ENCODE measurements at places on chromosomes 7 and 10.

- DNase-seq, result no peak
Measured at GRCh38 chr7:899806-900205, 23.5 kb downstream of the GET4 start.

GRCh38 chr10:120981601-120982391 lies 130.6 kb downstream of the WDR11 start:
- DNase-seq, result no peak

DNA sequence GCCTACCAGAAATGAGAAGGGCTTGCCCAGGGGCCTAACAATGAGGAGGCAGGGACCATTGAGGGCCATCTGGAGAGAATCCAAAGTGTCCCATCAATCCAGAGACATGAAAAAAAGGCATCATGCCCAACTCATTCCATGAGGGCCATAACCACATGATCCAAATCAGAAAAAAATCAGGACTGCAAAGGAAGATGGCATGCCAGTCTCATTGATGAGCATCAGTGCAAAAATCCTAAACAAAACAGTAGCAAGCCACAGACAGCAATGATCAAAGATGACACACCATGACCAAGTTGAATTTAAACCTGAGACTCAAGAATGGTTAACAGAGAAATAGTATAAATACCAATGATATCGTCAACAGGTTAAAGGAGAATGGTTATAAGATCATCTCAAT lies 7.0 kb upstream of the CYP3A4 start:
- no peak for DNase-seq

GRCh38 chr7:82167558-82168314 lies 275.8 kb downstream of the CACNA2D1 start:
- DNase-seq, result peak; percentile 69

- no peak for DNase-seq
Measured at GRCh38 chr10:32084185-32084851, 28.1 kb upstream of the KIF5B start.

GRCh38 chr10:1162481-1163203 lies 106.5 kb downstream of the WDR37 start:
- no peak for DNase-seq

DNA sequence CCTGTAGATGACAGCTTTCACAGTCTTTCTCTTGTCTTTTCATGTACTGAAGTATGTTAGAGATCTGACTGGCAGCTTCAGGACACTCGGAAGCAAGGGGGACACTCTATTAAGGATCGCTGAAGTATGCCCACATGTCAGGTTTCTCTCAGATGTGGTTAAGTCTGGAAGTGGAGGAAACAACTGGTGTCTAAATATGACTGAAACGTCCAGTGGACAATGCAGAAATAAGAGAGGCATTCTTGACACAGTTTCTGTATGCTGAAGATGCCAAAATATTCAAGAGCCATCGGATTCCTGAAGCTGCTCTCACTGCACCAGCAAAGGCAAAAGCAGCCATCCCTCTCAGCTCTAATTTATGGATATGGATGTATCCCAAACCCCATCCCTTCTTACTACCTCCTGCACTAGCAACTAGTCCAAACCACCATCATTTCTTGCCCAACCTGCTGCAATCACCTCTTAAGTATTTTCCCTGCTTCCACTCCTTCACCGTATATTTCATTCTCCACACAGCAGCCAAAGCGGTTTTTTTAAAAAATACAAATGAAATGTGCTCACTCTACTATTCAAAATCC lies 113.4 kb downstream of the REEP3 start:
- DNase-seq, result no peak

GRCh38 chr10:85612378-85612775 lies 754.2 kb downstream of the GRID1 start:
- DNase-seq, result no peak

All from DMS79 treated with DMSO at 0.1 percent for 48 hours (cell line).